ENCODE measurements at places on chromosomes 4 and X. TPM values are rescaled to one million over a fixed set of nuclear protein-coding genes. Genes with fewer than 3 reads are reported as not detected.

The ELF4 gene
- 0.86 TPM for total RNA-seq

The ZNF732 gene
- total RNA-seq: 5.1 TPM

GRCh38 chrX:17674601-17675000 lies 62.7 kb upstream of the SCML1 start:
- DNase-seq: no peak

DNA sequence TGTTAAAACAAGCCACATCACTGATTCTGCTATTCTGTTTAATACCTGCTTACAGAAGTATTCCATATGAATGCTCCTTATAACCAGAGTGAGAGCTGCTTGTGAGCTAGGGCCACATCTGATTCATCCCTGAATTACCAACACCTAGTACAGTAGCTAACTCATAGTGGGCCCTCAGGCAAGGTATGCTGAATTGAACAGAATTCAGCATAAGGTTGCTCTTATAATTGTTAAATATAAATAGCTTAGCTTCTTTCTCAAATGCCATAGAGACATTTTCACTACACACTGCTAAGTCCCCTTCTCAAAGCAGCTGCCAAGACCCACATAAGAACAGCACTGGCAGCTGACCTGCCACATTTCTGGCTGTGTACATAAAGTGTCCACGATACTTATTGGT lies 27.0 kb upstream of the MCF2 start:
- no peak for DNase-seq

DNA sequence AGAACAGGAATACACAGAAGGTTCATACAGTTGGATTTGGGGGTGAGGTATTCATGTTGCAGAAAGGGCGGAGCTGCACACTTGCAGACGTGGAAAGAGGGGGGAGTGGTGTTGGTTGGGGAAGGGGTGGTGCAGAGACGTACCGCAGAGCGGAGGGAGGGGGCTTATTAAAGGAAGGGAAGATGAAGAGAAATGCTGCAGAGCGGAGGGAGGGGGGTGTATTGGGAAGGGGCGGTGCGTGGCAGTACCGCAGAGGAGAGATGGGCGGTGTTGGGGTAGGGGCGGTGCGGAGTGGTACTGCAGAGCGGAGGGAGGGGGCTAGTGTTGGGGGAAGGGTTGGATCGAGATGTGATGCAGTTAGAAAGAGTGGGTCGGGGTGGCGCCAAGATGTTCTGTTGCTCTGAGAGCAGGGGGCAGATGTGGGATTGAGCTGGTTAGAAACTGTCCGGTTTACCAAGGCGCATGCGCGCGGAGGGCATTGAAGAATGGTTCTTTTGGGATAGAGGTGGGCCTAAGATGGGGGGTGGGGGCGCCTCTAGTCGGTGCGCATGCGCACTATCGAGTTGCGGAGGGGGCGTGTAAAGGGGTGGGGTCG lies 900 bp downstream of the TRO start:
- peak; percentile 66 for DNase-seq

GRCh38 chr4:12791536-12791935 lies 692.6 kb downstream of the RAB28 start:
- no peak for DNase-seq

- no peak for DNase-seq
Measured at GRCh38 chr4:39792128-39792527, 94.2 kb downstream of the UBE2K start.

- DNase-seq: no peak
Measured at GRCh38 chr4:173585876-173586572, 56.0 kb upstream of the HAND2 start.

- DNase-seq: no peak
Measured at GRCh38 chrX:150018931-150019361, 80.7 kb upstream of the EOLA2 start.

- DNase-seq: no peak
Measured at GRCh38 chr4:82525307-82525911, 36.4 kb downstream of the TMEM150C start.

GRCh38 chr4:23360718-23361117 lies 529.1 kb downstream of the PPARGC1A start:
- DNase-seq: no peak

- no peak for DNase-seq
Measured at GRCh38 chrX:32572644-32573043, 638.7 kb downstream of the DMD start.

- no peak for DNase-seq
Measured at GRCh38 chr4:148061141-148061481, 329.2 kb downstream of the ARHGAP10 start.

DNA sequence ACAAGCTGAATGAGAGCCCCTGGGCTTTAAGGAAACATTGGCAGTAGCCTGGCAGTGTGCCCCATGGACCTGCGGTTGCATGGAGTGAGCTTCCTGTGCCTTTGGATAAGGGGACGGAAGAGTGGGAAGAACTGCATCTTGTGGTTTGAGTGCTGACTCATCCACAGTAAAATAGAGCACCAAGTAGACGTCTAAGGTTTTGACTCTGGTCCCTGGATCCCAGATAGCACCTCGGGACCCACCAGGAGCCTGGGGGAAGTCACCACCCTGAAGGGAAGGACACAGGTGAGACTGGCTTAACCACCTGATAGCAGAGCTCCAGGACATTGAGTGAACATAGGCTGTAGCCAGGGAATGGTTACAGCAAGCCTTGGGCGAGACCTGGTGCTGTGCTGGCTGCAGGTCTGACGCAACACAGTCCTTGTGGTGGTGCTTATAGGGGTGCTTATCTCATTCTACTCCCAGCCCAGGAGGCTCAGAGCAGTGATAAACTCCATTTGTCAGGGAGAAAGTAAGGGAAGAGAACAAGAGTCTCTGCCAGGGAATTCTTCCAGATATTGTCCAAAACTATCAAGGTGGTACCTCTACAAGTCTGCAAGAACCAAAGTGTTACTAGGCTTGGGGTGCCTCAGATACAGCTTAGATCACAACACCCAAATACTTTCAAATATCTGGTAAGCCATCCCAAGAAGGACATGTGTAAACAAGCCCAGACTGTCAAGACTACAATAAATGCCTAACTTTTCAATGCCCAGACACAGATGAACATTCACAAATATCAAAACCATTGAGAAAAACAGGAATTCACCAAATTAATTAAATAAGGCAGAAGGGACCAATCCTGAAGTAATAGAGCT lies 123.6 kb upstream of the TET2 start:
- no peak for DNase-seq
